ENCODE measurements at places on chromosomes 4 and X.
A peak's percentile ranks its signal among the peaks of the same experiment; 100 is the strongest.

DNA sequence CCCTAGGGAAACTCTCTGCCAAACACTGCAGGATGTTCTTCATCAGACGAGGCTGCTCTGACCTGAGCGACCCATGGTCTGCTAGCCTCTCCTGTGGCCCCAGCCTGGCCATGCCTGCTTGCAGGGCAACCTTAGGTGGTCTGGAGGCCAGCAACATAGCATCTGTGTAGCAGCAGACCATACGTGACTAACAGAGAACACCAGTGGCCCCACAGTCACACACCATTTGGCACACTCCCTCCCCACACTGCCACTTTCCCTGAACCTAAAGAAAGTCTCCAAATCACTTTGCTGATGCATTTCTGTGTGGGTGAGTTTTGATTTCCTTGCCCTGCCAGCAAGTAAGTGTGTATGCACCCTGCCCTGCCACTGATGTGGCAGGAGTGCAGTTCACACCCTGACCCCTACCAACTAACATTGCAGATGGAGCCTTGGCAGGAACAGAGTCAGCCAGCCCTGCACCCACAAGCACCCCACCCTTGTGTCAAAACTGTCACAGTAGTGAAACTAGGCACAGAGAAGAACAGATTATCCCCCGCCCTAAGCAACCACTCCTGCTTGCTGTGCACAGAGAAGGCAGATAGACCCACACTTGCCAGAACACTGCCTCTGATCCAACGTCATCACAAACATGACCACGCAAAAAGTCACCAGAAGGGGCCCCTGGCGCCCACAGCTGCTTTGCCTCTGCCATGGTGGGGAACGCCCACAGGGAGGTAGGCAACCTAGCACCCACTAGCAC, 249.1 kb downstream of the SPIN4 start:
- no peak for DNase-seq

DNA sequence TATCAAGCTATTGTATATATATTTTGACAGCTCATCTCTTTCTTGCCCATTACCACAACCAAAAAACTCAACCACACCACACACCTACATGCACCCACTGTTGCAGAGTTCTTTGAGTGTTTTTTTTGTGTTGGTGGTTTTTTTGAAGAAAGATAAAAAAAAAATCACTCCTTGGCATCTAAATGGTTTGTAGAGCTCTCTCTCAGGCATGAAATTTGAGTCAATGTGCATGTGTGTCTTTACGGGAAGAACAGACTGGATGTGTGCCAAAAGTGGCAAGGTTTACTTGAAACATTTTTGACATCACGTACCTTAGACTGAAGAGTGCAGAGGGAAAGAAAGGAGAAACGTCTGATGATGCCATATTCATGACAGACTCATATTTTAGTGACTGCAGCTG, 154.2 kb downstream of the FHIP1A start:
- DNase-seq = no peak

GRCh38 chrX:27350476-27350875, 112.7 kb downstream of the PPP4R3C start:
- no peak for DNase-seq

GRCh38 chr4:25406081-25406692, 29.1 kb downstream of the ANAPC4 start:
- no peak for DNase-seq

GRCh38 chrX:37350034-37350365, 836 bp downstream of the PRRG1 start:
- DNase-seq = no peak

DNA sequence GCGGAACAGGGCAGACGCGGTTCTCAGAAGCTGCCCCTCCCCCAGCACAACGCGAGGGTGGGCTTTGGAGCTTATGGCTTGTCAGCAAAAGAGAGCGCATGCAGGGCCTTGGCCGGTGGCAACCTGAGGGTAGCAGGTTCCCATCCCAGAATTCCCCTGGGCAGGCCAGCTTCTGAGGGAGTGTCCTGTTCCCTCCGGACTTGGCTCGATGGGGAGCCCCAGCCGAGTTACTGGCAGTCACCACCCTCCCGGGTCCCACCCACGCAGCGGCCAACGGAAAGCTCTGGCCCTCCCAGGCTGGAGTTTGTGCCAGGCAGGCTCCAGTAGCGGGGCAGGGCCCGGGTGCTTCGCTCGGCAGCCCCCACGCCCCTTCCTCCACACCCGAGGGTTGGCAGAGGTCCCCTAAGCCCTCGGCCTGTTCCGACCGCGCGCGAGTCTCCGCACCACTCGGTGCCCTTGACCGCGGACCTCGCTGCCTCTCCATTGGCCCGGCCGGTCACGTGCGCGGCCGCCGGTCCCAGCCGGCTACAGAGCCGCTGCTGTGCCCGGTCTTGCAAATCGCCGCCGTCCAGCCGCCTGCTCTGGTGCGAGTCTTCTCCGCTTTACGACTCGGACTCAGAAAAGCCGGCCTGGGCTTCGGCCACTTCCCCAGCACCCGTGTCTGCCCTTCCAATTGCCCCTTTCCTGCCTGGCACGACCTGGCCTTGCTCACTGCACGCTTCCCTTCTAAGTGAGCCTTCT, 20.9 kb upstream of the MTM1 start:
- no peak for DNase-seq

DNA sequence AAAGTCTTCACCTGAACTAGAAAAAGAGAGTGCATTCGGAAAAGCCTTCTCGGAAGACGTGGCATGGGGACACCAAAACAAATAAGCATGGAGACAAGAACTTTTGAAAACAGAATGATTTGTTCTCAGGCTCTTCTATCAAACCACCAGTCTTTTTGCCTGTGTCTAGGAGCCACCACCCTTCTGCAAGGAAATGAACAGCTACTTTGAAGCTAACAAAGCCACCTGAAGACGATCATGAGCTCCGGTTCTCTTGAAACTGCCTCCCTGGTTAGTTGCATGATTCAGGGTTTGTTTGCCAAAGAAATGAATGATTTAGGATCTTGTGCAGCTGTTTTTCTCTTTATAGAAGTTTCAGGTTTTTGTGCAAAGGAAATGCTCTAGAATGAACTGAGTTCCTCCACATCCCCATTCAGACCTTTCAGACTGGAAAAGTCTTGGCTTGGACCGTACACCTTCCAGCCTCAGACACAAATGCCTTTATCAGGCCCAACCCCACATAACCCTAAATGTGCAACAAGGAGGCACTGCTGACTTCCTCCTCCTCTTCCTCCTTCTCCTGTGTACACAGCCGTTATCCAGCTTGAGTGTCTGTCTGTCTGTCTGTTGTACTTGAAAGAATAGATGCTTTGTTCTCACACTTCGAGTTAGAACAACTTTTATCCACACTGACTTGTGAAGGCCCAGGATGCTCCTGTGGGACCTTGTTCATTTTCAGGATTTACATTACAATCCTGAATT, 334.8 kb upstream of the KLF3 start:
- peak; percentile 37 for DNase-seq

GRCh38 chr4:169620880-169621248, 486 bp downstream of the CLCN3 start:
- peak; percentile 41 for DNase-seq

DNA sequence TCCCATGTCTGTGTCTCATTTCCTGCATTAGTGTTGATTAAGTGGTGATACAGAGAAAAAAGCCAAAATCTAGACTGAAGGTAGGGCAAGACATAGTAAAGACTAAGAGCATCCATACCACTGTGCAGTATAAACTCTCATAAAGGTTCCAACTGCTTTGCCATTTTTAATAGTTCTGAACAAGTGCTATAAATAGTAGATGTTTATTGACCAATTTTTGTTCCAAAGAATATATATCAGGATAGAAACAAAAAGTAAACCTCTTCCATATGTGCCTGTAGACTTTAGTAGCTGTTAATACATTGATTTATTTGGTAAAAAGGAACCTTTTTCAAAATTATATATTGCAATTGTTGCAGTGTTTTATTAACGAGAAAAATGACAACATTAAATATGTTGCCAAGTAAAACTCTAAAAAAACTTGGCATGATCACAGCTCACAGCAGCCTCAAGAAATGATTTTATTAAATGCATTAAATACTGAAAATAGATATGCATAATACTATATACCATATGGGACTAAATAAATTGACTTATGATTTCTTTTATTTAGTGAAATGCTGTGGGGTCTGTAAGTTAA, 22.3 kb upstream of the AASDH start:
- DNase-seq = no peak

DNA sequence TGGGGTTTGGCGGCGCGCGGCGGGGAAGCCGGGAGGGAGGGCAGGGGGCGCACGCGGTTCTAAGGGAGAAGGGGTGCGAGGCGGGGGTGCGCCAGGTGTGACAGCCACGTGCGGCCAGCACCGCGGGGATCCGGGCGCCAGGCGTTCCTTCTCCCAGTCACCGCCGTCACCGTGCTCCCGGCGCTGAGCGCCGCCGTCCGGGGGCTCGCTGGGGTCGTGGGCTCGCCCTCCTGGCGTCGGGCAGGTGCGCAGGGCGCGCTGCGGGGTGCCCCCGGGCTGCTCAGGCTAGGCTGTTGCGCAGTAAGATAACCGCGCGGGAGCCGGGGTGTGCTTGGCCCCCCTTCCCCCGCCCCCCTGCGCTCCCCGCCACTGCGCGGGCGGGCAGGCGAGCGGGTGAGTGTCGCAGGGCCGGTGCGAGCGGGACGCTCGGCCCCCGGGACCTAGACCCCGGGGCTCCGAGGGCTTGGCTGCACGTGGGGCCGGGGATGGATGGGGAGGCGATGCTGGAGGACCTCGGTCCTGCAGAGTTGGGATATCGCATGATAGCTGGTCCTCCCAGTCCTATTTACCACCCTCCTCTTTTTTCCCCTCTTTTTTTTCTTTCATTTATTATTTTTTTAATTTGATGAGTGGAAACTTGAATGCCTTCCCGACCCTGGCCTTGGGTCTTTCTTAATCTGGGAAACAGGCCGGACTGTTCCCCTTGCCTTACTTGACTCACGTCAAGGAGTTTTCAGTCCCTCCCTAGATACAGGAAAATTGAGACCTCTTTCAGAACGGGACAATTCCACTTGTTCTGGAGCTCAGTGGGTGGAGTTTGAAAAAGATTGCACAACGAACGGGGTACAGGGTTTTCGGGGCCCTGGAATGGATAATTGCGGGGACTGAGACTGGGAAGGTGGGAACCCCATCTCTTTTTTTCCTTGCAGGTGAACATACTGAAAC, 797 bp downstream of the TXLNG start:
- DNase-seq = peak; percentile 18

DNA sequence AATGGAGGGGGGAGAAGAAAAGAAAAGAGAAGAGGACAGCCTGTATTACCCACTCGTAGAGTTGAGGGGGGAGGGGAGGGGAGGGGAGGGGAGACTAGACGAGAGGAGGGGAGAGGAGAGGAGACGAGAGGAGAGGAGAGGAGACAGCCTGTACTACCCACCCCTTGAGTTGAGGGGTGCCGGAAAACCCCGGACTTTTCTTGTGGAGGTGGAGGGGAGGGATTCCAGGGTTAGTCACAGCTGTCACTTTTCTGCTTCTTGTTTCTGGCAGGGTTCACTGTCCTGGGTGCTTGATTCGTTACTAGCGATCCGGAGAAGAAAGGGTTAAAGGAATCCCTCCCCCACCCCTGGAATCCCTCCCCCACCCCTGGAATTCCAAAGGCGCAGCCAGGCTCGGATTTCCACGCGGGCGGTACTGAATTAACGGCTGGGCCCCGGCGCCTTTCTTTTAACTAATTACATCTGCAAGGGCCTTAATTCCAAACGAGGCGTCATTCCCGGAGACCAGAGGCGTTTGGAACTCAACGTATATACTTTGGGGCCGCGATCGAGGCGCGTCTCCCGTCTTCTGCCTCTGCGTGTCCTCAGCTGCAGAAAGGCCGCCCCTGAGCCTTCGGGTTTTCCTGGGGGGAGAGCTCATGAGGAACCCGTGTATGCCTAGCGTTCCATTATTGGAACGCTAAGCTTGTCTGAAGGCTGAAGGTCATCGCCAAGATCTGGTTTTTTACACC, 20.1 kb upstream of the CSF2RA start:
- peak; percentile 23 for DNase-seq

- no peak for DNase-seq
Measured at GRCh38 chr4:544386-545105, 31.5 kb downstream of the TMEM271 start.

DNA sequence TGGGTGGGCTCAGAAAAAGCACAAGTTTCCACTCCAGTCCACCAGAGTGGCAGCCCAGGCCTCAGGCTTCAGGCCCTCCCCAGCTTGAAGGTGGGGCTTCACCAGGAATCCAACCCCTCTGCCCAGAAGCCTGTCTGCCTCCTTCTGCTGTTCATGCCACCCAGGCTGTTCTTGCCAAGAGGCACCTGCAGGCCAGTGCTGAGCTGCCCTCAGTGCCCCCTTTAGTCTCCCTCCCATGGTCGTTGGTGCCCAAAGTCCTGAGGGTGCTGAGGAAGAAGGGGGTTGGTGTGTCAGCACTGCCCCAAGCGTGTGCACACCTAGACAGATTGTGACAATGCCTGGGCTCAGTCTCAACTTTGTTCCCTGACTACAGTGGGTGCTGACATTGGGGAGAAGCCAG, 475.3 kb downstream of the EPHA5 start:
- DNase-seq = no peak

- DNase-seq = peak; percentile 43
Measured at GRCh38 chrX:13101441-13102139, 57.2 kb upstream of the FAM9C start.

GRCh38 chr4:180811556-180811955, 1431.6 kb upstream of the TENM3 start:
- no peak for DNase-seq

GRCh38 chr4:119025420-119025819, 110.2 kb upstream of the MYOZ2 start:
- no peak for DNase-seq

GRCh38 chr4:153931804-153932203, 142.9 kb upstream of the SFRP2 start:
- DNase-seq = no peak

- no peak for DNase-seq
Measured at GRCh38 chr4:8114456-8115202, 44.0 kb downstream of the ABLIM2 start.

- no peak for DNase-seq
Measured at GRCh38 chrX:79146640-79147390, 2.3 kb downstream of the GPR174 start.
